ENCODE measurements at places on chromosomes 6 and 20.
A peak's percentile ranks its signal among the peaks of the same experiment; 100 is the strongest.

DNA sequence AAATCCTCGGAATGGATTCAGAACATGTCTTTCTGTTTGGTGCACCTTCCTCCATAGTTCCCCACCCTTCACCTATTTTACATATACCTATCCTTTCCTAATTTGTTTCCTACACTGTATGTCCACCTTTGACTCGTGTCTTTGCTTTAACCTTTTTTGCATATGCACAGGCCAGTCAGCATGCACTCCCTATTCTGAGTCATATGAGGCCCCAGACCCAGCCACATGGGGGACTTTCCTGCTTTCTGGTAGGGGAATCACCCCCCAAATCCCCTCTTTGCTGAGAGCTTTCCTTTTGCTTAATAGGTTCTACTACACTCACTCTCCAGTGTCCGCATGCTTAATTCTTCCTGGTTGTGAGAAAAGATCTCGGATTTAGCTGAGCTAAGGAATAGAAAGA is 393.8 kb upstream of the IMPG1 start:
- no peak for DNase-seq

DNA sequence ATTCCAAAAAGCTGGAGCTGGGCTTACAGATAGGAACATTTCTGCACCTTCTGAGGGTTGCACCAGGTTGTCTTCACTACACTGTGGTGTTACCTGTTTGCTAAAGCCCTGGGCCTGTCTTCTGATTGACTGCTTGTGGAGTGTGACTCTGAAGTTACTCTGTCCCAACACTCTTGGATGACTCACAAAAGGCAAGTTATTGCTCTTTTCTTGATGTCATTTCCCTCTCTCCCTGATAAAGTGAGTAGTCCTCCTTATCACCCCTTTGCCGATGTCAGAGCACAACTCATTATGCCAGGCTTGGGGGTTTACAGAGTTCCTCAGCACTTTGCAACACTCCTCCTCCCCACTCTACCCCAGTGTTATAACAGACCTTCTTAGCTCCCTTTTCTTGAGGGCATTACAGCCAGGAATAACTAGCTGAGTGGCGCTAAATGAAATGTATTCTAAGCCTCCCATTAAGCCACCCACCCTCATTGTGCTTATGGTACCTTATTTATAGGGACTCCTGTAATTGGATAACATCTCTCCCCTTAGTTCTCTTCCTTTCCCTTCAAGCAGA is 36.1 kb upstream of the NKX2-4 start:
- no peak for DNase-seq

- peak; percentile 75 for DNase-seq
Measured at GRCh38 chr6:163356324-163356723, 58.2 kb upstream of the QKI start.

DNA sequence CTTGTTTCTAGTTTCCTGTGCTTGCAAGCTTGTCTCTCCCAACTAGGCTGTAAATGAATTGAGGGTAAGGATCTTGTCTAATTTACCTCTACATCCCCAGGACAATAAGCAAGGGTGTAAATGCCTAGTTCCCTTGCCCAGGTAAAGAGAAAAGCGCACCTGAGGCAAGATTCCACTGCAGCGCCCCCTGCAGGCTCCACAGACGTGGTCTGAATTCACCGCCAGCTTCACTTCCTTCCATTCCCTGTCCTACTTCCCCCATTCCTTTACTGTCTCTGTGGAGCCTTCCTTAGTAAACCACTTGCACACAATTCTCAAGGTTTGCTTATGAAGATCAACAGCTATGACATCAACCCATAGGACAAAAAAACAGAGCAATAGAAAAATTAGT is 42.3 kb downstream of the ANKEF1 start:
- DNase-seq, result no peak

DNA sequence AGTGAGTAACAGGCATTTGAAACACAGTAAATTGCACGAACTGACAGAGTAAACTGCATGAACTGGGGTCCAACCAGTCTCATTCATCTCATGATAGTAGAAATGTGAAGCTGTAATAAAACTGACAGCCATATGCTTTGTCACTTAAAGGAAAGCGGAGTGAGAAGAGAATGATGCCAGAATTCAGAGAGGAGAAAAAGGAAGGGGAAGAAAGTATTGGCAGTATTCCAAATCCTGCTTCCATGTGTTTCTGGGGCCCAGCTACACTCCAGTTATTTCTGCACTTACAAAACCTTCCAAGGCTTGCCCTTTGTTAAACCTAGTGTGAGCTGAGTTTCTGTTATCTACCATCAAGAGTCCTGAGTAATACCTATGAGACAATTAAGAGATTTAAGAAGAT is 17.2 kb downstream of the SNX14 start:
- DNase-seq, result no peak

- no peak for DNase-seq
Measured at GRCh38 chr6:10303608-10304506, 111.0 kb downstream of the TFAP2A start.

DNA sequence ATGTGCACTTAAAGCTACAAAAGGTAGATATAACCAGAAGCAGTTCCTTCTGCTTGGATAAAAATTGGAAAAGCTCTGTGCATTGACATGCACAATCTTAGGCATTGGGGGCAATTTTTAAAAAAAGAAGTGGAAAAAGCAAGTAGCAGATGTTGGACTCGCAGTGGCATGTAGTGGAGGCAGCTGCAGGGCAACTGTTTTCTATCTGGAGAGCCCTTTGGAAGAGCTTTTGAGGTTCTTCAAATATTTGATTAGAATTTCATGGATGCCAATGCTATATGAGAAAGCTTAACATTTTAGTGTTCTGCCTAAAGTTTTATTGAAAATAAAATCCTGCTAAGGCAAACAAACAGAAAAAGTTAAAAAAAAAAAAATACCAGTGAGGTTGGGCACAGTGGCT is 388.3 kb upstream of the RNF217 start:
- DNase-seq, result no peak

DNA sequence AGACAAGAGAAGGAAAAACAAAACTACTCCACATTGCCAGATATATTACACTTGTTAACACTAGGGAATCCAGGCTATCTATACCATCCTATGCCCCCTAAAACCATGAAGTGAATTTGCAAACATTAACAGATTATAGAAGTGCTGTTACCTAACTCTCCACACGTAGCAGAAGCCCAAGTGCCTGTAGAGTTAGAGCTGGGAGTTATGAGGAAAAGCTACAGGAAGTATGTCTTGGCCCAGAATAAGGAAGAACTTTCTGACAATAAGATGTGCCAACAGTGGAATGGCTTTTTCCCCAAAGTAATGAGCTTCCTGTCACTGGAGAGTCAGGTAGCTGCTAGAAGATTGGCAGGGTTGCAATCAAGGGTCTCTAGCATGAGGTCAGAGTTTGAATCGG is 32.5 kb downstream of the ADGRG6 start:
- no peak for DNase-seq

DNA sequence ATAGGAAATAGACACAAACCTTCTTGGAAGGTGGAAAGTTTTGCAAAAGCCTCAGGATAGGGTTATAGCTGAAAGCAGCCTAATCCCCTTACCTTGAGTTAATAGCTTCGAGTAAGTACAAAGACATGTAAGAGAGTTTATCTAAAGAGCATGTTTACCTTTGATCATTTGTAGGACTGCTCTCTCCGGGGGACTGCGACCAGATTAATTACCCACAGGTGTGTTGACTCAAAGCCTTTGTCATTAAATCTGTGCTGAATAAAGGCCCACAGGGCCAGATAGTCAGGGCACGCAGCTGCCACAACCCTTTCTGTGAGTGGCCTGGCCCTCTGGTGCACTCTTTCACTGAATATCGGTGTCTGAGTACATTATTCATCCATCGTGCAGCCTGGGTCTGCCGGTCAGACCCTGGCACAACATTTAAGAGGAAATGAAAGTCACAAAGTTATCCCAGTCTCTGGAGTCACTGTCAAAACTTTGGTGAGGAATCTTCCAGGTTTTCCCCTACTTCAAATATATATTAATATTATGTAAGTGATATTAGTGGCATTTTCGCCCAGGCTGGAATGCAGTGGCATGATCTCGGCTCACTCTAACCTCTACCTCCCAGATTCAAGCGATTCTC is 5.4 kb upstream of the MICA start:
- DNase-seq, result no peak

GRCh38 chr6:6533176-6533575 is 55.3 kb upstream of the LY86 start:
- no peak for DNase-seq

DNA sequence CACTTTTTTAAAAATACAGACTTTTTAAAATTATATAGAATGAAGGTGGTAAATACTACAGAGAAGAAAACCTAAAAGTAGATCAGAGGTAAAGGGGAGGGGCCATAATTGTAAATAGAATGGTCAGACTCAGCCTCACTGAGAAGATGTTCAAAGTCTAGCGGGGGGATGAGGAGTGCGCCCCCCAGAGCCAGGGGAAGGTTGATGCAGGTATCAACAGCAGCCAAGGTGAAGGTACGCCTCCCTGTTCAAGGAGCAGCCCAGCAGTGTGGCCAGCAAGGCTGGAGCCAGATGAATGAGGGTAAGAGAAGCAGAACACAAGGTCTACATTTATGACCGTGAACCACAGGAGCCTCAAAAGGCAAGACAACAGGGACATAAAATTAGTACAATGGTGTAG is 204.1 kb downstream of the PTPRT start:
- no peak for DNase-seq

GRCh38 chr20:33531047-33531877 is 41.4 kb downstream of the CBFA2T2 start:
- no peak for DNase-seq

- no peak for DNase-seq
Measured at GRCh38 chr6:125550892-125551291, 198.5 kb upstream of the HEY2 start.

GRCh38 chr6:167049275-167049674 is 50.1 kb downstream of the CEP43 start:
- DNase-seq, result no peak

DNA sequence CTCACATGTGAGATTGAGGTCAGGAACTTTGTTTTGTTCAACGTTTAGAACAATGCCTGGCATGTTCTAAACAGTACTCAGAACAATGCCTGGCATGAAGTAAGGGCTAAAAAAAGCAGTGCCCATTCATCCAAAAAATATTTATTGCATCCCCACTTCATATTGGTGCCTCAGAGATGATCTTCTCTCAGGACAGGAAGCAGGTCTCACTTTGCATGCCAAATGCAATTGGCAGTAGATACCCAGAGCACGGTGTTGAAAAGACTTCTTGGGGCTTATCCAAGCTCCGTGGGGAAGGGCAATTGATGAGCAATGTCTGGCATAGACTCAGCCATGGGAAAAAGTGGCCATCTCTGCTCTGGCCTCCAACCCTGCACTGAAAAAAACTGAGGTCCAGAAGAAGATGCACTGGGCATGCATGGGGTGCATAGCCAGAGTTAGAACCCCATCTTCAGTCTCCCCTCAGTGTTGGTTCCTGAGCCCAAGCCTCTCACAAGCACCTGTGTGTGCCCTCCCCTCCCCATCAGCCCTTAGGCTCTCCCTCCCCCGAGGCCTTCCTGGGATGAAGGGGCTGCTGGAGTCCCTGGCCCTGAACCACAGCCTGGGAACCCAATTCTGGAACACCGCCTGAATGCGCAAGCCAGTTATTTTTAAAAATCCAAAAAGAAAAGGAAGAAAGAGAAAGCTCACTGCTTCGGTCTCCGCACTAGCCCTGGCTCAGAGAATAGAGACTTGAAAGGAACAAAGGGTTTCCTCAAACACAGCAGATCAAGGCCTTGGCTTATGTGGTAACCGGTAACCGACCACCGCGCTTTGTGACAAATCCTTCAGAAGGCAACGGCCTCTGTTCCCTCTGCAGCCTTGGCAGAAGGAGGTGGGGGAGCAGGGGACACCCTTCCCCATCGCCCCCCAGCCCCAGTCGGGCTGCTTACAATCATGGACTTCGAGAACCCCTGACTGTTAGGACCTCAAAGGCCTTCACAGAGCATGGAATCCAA is 78.5 kb upstream of the SIRPA start:
- DNase-seq, result no peak

DNA sequence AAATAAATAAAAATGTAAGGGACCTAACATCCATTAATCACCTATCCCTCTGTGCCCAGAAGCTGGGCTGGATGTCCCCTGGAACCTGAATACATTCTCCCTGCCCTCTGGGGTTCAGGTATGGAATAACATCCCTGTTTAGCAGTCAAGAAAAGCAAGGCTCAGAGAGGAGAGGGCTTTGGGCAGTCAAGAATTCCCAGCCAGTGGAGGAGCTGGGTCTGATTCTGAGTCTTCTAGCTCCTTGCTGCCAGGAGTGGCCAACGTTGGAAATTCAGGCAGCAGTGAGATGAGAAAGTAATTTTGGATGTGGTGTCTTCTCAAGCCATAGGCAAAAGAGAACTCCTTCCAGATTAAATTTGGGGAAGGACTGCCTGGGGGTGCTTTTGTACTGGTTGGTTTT is 42.6 kb upstream of the ZNFX1 start:
- DNase-seq, result no peak

- no peak for DNase-seq
Measured at GRCh38 chr20:60431349-60431748, 473.1 kb downstream of the CDH26 start.

DNA sequence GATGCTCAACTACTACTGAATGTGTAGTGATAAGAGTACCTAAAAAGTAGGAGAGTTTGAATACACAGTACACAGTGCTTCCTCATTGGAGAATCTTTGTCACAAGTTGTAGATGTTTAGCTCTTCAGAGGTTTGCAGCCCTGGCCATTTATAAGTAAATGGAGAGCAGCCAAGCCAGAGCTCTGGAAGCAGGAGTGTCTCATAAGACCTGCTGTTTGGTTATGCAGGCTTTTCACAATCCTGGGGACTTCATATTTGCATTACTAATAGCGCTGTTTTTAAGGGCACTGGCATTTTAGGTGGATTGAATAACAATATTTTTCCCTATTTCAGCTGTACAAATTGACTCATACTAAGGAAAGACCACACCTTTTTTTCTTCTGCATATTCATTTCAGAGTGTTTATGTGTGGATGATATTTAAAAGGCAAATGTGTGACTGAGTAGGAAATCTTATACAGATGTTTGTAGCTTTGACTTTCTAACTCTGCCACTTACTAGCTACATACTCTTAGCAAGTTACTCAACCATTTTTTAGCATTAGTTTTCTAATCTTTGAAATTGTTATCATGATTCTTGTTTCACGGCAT is 730.5 kb upstream of the MAP3K7 start:
- no peak for DNase-seq

GRCh38 chr20:2751878-2752566 is 48.4 kb downstream of the CPXM1 start:
- no peak for DNase-seq

DNA sequence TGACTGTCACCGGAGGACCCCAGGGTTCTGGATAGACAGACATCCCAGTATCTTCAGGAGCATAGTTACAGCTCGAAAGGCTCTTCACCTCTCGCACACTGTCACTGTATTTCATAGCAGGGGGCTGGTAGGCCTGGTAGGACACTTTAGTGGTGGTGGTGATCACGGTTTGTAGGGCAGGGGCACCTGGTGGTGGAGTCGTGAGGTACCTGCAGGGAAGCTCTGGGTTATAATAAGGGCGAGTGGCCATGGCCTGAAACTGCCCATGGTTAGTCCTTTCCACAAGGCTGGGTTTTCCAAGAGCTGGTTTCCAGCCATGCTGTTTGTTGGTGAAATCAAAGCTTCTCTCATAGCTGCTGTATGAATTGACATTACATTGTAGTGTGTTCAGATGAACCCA is 7.6 kb downstream of the GCM2 start:
- DNase-seq, result no peak

- peak; percentile 44 for DNase-seq
Measured at GRCh38 chr6:18595774-18596530, 208.8 kb downstream of the RNF144B start.
